ENCODE measurements at places on chromosomes 3 and 15. TPM values are rescaled to one million over a fixed set of nuclear protein-coding genes. Genes with fewer than 3 reads are reported as not detected.

Gene NR2C2
- 36.7 TPM for total RNA-seq

Gene TUSC7
- not detected for total RNA-seq

Gene CCR9
- not detected for total RNA-seq

GRCh38 chr3:56988458-56989168 is 71.9 kb upstream of the SPATA12 start:
- DNase-seq: peak; percentile 84

- DNase-seq: no peak
Measured at GRCh38 chr3:80492162-80492561, 724.4 kb upstream of the ROBO1 start.

DNA sequence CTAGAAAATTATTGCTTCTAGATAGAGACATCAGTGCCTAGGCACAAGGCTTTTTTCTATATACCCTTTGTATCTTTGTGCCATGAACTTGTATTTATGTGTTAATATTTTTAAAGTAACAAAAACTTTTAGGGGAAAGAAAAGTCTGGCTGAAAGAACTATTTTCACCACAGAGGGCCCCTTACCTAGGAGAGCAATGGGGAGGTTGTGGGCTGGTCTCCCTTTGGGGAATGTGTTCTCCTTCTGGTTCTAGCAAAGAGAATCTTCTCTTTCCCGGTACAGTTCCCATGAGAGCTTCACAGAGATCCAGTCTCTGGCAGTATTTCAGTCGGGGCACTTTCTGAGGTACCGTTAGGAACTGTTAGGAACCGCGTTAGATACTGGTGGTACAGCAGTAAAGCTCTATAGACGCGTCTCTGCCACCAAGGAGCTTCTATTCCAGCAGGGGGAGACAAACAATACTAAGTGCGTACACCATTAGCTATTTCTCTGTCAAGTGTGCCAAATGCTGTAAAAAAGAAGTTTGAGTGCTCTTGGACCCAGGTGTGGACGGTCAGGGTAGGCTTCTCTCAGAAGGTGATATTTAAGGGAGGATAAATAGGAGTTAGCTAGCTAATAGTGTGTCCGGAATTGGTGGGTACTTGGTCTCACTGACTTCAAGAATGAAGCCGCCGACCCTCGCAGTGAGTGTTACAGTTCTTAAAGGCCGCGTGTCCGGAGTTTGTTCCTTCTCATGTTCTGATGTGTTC is 4.6 kb upstream of the EPB42 start:
- DNase-seq: peak; percentile 15

- DNase-seq: no peak
Measured at GRCh38 chr3:194824701-194825111, 139.0 kb downstream of the FAM43A start.

Measured in skin of body (tissue), 3 donors.